Hepatocyte (in vitro differentiated cells): ENCODE measurements at places on chromosomes 12 and 14.

- DNase-seq, result peak; percentile 90
Measured at GRCh38 chr14:68862954-68863594, 70.2 kb upstream of the ZFP36L1 start.

DNA sequence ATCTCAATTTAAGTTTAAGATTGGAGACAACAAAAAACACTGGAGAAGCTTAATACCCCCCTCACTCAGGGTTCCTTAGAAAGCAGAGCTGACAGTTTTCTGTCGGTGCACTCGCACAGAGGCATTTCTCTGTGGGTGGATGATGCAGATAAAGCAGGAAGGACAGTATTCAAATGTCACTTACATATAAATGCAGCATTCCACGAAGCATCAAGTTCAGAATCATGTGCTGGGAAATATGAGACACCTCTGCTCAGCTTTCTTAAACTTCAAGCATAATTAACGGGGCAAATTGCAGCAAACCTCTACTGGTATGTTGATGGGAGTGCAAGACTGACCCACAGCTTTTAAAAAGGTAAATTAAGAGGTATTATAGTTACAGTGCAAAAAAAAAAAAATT, 68.7 kb downstream of the DICER1 start:
- no peak for DNase-seq

DNA sequence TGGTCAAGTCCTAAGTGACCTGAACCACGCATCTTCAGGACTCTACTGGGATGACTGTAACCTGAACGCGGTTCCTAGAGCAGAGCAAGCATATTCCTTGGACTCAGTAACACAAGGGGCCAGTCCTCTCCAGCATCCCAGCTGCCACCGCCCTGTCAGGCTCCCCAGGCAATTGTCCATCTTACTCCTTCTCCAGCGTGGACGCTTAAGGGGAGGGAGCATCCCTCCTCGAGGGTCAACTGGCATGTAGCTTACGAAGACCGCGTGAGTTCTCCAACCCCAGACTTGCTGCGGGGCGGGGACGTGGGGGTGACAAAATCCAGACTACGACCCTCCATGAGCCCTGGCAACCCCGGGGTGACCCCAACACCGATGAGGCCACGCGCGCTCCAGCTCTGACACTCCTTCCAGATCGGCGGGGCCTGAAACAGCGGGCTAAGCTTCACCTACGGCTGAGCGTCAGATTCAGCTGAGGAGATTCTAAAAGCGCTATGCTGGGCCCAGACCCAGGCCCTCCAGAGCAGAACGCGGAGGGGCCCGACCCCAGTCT, 846 bp upstream of the MTHFD1 start:
- DNase-seq, result peak; percentile 39

DNA sequence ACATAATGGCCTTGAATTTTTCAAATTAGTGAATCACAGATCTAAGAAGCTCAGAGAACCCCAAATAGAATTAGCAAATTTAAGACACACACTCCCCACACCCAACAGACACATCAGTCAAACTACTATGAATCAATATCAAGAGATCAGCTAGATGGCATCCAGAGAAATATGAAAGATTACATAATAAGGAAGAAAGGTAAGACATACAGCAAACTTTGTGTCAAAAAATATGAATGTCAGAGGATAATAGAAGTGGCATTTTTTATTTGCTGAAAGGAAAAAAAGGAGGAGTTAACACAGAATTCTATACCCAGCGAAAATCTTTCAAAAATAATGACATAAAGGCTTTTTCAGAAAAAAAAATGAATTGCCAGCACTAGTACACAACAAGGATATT, 110.5 kb upstream of the COCH start:
- no peak for DNase-seq

DNA sequence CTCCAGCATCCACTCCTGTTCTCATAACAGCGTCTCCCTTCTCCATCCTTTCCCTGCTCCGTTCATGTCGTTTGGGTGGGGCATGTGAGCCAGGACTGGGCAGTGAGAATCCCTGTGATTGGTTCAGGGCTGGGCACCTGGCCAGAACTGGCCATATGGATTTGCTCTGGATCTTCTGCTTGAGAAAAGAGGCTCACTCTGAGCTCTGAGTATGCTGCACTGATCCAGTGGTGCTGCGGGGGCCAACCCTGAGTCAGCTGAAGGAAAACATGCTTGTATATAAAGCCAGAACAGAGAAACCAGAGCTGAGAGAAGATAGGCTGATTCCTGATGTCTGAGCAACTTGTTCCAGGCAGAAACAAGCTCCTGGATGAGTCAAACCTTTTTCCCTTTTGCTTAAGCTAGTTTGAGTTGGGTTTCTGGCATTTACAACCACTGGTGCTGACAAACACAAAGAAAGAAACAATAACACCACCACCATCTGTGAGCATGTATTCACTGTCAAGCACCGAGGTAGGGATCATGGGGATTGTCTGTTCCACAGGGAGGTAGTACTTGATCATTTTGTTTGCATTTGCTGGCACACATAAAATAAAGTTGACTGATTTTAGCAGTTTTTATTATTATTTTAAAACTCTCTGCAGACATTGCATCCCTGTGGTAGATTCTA, 14.0 kb upstream of the HPD start:
- DNase-seq, result peak; percentile 86

DNA sequence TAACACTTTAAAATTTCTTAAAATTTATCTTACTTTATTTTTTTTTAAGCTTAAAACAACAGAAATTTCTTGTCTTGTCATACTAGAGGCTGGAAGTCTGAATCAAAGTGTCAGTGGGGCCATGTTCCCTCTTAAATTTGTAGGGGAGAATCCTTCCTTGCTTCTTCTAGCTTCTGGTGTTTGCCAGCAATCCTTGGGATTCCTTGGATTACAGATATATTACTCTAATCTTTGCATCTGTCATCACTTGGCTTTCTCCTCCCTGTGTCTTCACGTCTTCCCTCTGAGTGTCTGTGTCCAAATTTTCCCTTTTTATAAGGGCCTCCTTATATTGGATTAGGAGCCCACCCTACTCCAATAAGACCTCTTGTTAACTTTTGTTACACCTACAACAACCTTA, 135.6 kb upstream of the PTPRB start:
- no peak for DNase-seq

GRCh38 chr12:46675736-46676135, 150.1 kb downstream of the SLC38A4 start:
- DNase-seq, result peak; percentile 50

DNA sequence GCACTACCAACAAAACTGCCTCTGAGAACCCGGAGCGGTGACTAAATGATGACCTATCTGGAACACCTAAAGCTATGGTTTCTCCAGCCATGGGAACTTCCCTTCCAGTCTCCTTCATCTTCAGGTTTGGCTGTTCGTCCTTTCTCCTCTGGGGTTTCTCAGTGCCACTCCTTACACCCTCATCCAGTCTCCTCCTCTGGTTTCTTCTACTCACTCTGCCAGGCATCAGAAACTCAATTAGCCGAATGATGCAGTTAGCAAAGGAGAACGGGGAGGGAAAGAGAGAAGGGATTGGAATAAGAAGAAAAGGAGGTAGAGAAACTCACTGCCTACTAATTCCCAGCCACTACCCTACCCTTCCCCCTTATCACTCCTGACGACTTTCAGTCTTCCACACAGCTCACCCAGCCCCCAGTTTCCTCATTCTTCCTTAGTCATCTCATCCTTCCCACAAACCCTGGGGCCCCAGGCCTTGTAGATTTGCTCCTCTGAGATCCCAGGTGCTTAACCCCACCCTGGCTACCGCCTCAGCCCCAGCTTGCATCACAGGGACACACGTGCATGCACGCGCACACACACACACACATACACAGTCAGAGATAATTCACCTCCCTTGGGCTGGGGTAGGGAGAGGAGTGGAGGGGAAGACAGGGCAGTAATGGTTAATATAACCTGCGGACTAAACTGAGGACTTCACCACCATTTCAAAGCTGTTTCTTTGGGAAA, 13.0 kb downstream of the FGD6 start:
- peak; percentile 94 for DNase-seq
